Activated gamma-delta T cell treated with anti-CD3 and anti-CD28 coated beads, Interleukin-2, amount 50 U/mL, for 16 hours (primary cell): ENCODE measurements at places on chromosomes 5 and 9.

DNA sequence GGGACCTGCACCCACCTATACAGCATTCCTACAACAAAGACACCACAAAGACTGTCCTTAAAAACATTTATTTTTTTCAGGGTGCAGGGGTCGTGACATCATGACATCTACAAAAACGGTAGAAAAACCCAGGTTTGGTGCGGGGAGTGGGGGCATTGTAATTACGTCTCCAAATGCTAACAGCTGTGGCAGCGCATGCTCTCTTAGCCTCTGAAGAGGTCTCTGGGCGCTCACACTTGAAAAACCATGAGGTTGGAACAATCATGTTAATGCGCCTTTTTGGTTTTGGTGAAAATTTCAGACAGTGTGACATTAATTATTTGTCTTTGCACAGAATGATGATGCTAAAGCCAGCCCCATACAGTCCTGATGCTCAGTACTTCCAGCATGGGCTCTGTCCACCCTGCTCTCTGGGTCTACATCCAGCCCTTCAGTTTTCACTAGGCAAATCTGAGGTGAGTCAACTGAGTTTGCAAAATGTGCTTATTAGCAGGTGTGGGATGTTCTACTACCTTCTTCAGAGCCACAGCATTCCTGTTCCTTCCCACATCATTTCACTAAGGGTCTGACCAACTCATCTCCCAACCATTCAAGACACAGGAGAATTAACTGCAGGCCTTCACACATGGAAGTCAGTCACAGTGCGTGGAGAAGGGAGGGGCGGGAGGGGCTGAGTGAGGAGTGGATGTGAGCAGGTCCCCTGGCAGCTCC is 14.1 kb downstream of the ALDH1B1 start:
- no peak for DNase-seq

DNA sequence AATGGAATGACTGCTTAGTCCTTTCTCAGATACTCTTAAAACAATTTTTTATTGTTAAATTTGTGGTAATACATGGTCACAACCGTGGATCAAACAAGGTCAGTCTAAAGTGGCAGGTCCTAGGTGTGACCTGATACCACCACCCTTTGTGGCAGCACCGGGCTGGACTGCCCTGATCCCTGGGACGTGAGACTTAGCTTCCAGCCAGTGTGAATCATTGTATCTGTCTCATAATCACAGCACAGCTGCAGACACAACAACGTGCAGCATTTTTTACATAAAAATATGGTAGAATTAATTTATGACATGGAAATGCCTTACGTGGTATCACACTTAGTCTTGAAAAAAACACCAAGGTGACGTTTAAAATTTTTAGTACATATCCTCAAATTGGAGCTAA is 7.8 kb downstream of the TOR1B start:
- DNase-seq, result no peak

DNA sequence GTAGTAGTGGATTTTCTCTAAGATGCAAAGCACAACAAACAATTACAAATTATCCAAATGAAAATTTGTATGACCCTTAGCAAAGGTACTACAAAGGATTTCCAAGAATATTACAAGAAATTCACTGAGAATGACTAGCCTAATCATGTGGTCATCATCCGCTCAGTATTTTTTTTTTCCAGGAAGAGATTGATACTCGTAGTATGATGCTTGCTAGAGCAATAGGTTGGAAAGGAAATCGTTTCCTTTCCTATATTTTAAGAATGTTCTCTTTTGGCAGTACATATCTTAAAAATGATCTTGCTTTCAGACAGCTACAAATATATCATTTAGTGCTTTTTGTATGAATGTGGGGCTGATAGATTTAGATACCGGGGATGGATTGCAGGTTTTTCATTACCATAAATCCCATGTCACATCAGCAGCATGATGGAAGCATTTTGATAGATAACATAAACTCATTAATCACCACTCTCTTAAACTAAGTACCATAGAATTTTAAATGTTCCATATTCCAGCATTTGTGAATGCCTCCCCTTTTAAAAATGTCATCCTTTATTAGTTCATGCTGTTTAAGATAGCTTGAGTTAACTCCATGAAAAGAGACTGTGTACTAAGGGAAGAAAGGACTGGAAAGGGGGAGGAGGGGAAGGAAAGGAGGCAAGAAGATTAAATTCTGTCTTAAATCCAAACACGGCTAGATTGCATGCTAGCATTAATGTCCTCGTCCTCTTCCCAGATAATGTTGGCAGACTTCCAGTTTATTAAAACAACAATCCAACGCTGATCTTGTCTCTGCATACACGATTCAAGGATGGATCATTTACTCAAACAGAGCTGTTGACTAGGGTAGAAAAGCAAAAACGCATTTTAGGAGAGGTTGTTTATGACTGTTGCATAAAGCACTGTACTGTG is 311.7 kb upstream of the ZNF608 start:
- DNase-seq, result no peak

DNA sequence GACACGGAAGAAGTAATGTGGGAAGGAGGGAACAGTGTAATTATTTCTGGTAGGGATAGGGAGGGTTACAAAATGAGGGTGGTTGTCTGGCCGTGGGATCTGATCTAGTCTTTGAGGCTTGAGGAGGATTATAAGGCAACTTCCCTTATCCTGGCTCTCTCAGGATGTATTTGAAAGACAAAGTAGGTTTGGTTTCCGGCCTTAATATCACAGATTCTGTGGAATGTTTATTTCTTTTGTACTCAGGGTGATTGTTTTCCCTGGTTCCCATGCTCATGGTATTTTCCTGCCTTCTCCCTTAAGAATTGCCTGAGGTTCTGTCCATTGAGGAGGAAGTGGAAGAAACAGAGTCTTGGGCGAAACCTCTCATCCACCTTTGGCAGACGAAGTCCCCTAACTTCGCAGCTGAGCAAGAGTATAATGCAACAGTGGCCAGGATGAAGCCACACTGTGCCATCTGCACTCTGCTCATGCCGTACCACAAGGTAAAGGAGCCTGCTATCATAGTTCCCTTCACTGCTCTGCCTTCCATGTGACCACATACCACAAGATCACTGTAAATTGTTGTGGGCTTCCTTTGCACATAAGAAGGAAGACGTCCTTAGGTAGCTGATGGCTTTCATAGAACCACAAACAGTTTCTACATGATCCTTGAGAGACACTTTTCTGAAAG is 253.8 kb downstream of the KDM4C start:
- no peak for DNase-seq

GRCh38 chr5:83095957-83096539 is 18.7 kb downstream of the XRCC4 start:
- DNase-seq, result no peak

DNA sequence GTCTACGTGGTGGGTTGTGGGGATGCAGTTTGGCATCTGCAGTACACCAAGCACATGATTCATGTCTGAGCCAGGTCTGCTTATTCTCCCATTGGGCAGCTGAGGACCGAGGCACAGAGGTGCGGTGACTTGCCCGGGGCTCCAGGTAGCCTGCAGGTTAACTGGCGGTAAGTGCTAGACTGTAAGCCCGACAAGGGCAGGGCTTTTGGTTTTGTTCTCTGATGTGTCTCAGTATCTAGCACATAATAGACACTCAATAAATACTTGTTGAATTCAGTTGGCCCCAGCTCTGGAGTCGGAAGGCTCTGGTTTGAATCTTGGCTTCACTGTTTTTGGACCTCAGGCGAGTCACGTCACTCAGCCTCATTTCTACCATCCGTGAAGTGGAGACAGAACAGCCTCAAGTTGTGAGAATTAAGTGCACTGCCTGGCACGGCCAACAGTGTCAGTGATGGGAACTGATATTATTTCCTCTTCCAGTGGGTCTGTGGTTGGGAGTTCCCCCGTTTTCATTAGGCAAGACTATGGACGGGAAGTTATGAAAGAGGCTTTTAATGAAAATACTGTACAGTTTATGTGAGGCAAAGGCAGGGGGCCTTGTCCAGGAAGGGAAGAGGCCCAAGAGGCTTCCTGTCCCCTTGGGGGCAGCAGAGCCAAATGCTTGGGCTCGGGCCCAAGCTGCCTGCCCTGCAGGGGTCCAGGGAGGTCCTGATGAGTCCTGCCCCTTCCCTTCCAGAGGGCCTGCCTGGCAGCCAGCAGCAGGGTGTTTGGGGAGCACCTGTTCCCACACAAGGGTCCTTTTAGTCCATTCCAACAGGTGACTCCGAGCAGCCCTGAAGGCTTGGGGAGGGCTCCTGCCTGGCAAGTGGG is 3.3 kb downstream of the PRELID1 start:
- no peak for DNase-seq

- no peak for DNase-seq
These were observed 73.2 kb upstream of the EPB41L4A start for GRCh38 chr5:112492291-112492690.

GRCh38 chr5:1945606-1946005 is 62.9 kb upstream of the IRX4 start:
- DNase-seq, result no peak

GRCh38 chr9:75120686-75121085 is 32.4 kb downstream of the OSTF1 start:
- DNase-seq, result no peak

DNA sequence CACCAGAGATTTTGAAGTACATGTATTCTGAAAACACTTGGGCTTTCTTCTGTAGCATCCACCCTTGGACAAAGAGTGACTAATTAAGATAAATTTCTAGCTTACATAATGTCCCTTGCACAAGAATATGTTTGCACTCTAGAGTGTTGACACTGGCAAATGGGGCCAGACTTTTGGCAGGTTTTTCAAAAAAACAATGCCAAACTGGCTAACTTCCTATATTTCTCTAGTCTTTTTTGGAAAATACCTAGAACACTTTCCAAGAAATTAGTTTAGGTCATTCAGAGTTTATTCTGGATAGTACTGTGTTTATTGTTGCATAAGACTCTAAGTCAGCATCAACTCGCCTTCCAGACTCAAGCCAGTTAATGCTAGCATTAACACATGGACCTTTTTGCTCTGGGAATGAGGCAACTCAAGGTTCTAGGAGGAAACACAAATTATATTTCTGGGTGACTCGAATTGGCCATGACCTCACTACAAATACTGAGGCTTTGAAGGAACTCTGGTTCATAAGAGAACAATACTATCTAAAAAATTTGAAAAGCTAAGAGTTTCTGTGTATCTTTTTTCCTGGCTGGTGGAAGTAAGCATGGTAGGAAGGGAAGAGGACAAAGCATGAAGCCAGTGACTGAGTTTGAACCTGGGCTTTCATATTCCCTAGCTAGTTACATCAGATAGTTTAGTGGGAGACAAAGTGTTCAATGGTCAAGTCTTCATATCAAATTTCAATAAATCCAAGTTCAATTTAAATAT is 101.6 kb downstream of the NREP start:
- DNase-seq, result no peak

- DNase-seq, result no peak
These were observed 172.8 kb downstream of the TLE4 start for GRCh38 chr9:79744521-79744920.

GRCh38 chr9:120707170-120707569 is 7.1 kb downstream of the MEGF9 start:
- DNase-seq, result no peak

DNA sequence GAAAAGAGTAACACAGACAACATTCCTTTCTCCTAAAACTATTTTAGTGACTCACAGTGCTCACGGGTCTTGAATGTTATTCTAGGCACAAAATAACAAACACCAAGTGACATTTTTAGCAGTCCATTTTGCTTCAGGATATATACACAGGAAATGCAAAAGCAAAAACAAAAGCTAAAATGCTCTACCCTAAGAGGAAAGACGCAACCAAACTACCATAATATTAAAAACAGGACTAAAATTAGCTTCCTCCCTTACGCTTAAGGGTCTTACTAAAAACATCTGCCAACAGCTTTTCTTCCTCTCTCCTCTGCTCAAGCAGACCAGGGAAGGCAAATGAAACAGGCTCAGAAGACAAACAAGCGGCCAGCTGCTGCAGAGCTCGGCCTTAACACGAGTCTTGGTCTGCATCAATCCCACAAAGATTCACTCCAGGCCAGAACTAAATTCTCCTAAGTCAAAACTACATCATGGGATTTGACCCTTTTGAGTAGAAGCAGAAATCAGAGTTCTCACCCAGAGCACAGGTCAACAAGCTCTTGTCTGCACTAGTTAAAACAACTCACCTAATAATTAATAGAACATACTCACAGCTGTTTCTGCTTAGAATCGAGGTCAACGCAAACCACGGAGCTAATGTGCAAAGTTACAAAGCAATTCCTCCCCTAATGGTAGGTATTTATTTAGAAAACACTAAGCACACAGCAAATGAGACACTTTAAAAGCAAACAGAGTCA is 62.3 kb downstream of the RAPGEF1 start:
- DNase-seq, result no peak

DNA sequence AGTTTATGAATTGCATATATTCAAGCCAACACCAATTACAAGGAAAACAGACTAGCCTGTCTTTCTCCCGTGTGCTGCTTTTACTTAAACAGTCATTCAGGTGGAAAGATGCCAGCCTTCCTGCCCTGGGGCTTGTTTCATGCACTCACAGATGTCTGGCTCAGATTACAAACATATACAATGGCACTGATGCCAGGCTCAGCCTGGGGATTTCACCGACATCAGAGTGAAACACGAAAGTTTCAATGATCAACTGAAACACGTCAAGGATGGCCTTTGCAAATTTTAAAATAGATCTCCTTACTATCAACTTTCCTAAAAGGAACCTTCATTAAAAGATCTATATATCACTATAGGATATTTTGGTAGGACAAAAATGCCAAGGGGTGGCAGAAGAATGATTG is 1576.5 kb downstream of the EFNA5 start:
- DNase-seq, result no peak

DNA sequence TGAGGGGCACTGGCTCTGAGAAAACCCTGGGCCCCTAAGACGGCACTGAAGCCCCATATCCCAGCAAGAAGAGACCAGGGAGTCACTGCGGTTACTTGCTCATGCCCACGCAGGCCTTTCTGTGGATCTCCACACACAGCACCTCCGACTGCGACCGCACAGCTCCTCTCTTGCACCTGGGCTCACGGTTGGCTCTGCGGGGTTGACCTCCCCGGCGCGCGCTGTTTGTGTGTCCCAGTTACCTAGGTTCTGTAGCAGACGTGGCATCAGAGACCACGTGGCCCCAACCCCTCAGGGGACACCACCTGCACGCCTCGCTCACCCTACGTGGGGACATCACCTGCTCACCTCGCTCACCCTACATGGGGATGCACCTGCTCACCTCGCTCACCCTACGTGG is 12.7 kb downstream of the LPCAT1 start:
- no peak for DNase-seq

GRCh38 chr9:136201609-136202453 is 3.1 kb downstream of the LHX3 start:
- no peak for DNase-seq
